Foreskin fibroblast (primary cell): ENCODE measurements at places on chromosomes 5 and 9.

GRCh38 chr9:120391691-120392090 lies 188.3 kb downstream of the CDK5RAP2 start:
- DNase-seq, result no peak

GRCh38 chr5:140011297-140011802 lies 31.7 kb downstream of the NRG2 start:
- DNase-seq, result no peak

DNA sequence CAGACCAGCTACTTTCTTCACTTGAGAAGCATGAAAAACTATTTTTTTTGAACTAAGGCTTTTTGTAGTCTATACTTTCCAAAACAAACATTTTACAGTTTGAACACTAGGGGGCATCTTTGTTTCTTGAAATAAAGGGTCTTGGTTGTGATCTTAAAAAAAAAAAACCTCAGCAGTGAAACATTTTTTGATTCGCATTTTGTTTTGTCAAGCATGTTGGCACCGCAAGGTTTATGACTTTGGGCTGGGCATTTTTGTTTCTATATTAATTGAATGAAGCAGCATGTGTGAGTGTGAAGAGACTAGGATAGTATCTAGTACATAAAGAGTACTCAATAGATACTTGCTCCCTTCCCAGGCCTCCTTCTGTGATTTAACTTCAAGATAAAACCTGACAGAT lies 31.6 kb upstream of the ACOT12 start:
- no peak for DNase-seq

GRCh38 chr9:96495341-96495740 lies 45.4 kb downstream of the HABP4 start:
- DNase-seq, result peak; percentile 60

GRCh38 chr5:8752595-8752994 lies 793.3 kb downstream of the SEMA5A start:
- DNase-seq, result no peak

DNA sequence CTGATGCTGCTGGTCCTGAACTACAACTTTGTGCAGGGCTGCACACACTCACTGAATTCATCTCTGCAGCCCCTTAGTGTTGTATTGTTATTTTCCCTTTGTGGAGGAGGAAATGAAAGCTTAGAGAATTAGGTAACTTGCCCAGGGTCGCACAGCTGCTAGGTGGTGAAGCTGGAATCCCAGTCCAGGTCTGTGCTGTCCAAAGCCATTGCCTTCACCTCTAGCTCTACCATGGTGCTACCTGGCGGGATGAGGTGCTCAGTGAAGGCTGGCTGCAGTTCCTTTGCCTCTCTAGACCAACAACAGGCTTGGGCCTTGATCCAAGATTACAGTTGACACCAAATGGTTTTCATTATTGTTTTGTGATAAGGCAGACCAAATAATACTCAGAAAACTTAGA lies 177.8 kb upstream of the PITX1 start:
- DNase-seq, result peak; percentile 41

- DNase-seq, result no peak
Observed at GRCh38 chr5:78116167-78116566, 178.3 kb downstream of the AP3B1 start.

GRCh38 chr9:83449983-83450382 lies 88.2 kb downstream of the FRMD3 start:
- DNase-seq, result no peak

GRCh38 chr5:6649681-6650080 lies 16.4 kb downstream of the SRD5A1 start:
- DNase-seq, result no peak

DNA sequence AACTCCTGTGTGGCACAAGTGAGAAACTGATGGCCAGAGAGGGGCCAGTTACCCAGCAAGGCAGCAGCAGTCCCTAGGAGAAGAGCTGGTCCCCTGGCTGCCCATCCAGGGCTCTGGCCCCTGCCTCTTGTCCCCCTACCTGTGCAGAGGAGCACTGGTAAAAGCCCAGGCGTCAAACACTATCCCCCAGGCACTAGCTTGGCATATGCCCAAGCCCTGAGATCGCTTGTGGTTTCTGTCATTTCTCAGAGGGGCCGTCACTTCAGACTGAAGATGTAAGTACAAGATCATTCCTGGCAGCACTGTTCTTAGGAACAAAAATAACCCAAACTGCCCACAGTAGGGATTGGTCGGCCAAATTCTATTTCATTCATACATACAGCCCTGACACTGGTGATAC lies 53.9 kb downstream of the COL15A1 start:
- no peak for DNase-seq

DNA sequence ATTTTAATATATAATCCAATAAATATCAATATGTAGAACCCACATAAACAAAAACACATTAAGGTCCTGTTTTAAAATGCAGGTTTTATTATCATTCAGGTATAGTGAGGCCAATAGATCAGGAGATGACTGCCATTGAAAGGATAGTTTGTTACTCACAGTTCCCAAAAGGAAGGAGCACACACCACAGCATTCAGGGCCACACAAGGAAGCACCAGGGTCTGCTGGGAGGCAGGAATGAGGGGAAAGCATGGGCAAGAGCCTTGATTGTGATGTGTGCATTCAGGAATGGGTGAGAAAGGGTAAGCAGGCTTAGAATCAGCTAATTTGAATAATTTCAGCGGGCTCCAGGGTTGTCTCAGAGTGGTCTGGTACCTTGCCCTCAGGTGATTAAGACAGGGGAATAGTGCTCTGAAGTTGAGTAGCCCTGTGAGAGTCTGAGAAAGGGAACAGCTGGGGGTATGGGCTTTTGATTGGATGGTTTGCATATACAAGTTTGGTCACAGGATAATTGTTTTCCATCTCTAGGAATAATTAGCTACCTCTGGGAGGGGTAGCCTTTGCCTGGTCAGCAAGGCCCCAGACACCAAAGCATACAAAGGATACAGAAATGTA lies 19.8 kb upstream of the OTULIN start:
- no peak for DNase-seq

GRCh38 chr5:37133939-37134338 lies 115.2 kb downstream of the CPLANE1 start:
- peak; percentile 64 for DNase-seq

- peak; percentile 71 for DNase-seq
Observed at GRCh38 chr9:4887556-4887955, 94.8 kb downstream of the RCL1 start.

GRCh38 chr9:18798106-18798505 lies 234.9 kb downstream of the SAXO1 start:
- peak; percentile 25 for DNase-seq

DNA sequence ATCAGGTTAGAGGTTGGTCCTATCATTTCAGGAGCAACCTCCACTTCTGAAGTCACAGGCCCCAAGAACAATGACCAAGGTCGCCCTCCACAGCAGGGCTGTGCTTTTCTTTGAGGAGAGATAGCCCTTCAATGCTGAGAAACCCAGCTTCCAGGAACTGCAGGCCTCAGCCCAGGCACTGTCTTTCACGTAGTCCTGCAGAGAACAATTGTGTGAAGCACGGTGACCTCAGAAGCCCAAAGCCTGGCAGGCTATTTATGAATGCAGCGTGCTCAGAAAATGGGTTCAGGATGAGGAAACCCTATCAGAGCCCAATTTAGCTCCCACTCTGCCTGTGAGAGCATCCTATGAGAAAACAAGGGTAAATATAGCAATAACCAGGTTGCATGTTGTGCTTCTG lies 388.3 kb downstream of the PLK2 start:
- no peak for DNase-seq

GRCh38 chr9:36029765-36030528 lies 6.8 kb upstream of the RECK start:
- peak; percentile 91 for DNase-seq

DNA sequence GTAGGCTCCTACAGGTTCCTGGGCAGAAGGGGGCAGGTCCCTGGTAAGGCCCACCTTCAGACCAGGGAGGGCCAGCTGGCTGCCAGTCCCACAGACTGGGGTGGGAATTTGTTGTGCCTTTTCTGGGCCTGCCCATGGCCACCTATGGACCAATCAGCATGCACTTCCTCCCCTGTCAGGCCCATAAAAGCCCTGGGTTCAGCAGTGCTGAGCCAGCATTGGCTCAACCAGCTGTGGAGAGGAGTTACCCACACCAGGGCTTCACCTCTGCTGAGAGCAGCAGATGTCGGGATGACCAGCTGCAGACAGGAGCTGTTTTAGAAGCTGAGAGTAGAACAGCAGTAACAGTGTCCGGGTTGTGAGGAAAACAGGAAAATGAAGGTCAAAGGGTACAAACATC lies 373.4 kb upstream of the ACO1 start:
- DNase-seq, result no peak

- peak; percentile 92 for DNase-seq
Observed at GRCh38 chr9:127388037-127388855, 8.7 kb upstream of the SLC2A8 start.

DNA sequence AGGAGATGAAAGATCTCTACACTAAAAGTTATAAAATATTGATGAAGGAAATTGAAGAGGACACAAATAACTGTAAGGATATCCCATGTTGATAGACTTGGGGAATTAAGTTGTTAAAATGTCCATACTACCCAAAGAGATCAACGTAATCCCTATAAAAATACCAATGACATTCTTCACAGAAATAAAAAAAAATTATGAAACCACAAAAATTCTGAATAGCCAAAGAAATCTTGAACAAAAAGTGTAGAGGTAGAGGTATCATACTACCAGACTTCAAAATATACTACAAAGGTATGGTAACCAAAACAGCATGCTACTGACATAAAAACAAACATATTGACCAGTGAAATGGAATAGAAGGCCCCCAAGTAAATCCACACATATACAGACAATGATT lies 71.5 kb upstream of the ELL2 start:
- no peak for DNase-seq

DNA sequence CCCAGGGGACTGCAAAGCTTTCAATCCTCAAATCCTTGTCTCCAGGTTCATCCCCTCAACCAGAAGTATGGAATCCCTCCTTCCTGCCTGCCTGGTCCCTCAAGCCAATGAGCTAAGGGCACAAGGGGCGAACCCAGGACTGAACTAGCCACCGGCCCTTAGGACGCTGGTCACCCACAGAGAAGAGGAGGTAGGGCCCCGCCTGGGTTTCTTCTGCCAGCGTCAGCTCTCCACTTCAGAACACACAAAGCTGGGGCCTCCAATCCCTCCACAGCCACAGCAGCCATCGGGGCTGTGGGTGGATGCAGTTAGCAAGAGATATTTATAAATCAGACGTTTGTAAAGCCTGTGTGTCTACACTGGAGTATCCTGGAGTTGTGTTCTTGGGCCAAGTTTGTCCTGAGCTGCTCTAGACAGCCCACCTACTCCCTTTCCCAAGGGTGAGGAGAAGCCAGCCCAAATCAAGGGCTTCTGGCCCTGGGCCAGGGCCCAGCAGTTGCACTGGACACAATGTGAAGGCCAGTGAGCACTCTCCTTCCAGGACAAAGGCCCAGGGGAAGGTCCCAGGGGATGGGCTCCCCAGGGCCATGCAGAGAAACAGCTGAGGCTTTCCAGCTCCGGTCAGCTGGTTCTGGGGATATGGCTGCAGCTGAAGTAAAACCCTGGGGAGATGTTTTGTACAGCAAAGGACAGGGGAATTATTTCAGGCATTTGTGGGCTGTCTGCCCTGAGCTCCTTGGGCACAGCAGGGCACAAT lies 18.9 kb downstream of the AMBP start:
- no peak for DNase-seq

DNA sequence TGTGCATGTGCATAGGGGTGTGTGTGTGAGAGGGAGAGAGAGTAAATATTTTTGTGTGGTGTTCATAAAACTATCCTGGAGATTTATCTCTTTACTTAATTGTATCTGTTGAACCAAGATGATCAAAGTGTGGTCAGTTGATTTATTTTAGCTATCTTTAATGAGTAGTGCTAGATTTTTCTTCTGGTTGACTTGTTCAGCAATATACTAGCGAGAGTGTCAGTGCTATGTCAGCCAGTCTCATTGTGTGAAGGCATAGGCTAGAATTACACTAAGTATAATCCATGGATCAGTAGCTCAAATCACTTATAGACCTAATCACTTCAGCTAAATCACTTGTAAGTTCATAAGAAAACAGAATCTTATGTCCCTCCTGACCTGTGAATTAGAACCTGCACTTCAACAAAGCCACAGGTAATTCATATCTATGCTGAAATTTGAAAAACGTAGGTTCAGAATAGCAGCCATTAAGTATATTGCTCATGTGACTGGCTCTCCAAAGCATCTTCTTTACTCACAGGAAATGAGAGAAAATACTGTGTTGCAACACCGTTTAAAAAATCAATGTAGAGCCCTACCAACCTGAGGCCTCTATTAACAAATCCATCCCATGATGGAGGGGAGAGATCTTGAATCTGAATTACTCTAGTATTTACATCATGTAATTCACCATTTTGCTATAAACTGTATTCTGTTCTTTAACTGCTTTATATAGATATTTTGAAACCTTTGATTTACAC lies 203.1 kb upstream of the ACTBL2 start:
- no peak for DNase-seq

GRCh38 chr5:135091286-135091685 lies 57.3 kb upstream of the PITX1 start:
- no peak for DNase-seq

GRCh38 chr5:168679515-168679920 lies 100.3 kb upstream of the PANK3 start:
- peak; percentile 55 for DNase-seq

GRCh38 chr5:62149879-62150278 lies 156.1 kb upstream of the KIF2A start:
- DNase-seq, result no peak

DNA sequence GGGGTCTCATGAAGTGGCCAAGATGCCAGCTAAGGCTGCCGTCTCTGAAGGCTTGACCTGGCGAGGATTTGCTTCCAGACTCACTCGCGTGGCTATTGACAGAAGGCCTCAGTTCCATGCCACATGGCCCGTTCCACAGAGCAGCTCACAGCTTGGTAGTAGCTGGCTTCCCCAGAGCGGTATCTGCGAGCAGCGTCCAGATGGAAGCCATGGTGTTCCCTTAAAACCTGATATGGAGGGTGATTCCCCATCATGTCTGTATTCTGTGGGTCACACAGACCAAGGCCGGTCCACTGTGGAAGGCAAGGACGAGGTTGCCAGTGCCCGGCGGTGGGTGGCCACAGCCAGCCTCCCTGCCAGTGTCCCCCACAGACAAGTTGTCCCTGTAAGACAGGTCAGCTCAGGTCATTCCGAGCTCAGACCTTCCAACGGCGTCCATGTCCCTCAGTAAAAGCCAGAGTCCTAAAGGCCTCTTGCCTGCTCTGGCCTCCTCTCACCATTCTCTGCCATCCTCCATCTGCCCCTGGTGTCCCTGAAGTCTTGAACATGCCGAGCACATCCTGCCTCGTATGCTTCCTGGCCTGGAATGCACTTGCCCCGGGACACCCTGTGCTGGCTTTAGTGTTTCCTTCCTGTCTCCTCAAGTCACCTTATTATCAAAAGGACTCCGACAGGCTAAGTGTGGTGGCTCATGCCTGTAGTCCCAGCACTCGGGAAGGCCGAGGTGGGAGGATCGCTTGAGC lies 61.3 kb upstream of the LRRTM2 start:
- no peak for DNase-seq

GRCh38 chr5:34516686-34517085 lies 139.4 kb upstream of the RAI14 start:
- DNase-seq, result no peak

DNA sequence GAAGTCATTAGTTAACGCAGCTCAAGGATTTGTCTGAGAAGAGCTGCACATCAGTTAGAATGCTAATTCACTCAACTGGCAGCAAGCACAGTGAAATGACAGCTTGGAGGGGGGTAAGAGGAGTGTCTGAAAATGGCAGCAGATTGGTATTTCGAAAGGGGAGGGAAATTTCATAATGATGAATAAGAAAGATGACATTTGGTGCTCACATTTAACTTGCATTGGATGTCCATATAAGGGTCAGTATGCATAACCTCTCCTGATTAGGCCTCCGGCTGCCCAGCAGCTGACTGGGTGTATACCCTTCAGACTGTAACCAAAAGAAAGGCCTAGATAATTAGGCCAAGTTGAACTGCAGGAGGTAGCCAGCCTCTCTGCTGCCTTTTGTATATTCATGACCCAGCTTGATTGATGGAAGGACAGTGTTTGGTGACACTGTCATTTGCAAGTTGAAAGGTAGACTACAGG lies 131.0 kb downstream of the PBX3 start:
- DNase-seq, result peak; percentile 62
